ENCODE measurements at places on chromosomes 11 and 22.
A peak's percentile ranks its signal among the peaks of the same experiment; 100 is the strongest.

DNA sequence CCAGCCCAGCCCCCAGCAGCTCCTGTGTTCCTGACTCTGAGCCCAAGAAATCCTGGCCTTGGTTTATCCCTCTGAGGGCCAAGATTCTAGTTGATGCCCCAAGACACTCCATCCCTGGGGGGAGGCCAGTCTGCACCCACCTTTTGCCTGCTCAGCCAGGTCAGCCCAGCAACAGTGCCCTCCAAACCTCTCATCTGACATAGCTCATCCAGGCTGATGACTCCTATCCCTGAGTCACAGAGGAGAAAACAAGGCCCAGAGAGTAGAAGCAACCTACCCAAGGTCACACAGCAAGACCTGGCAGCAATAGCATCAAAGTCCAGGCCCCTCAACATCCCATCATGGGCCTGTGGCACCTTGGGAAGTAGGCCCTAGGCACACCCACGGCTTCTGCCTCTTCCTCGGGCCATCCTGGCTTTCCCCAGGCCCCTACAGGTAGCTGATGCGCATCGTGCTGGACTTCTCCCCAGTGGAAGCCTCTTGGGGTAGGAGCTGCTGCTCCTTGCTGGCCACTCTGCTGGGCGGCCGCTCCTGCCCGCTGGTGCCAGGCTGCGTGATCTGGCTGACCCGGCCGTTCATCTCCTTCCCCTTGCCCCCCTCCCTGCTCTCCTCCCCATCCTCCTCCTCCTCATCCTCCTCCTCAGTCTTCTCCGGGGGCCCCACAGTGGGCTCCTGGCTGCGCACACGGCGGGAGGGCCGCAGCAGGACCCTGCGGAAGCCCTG lies 6.0 kb downstream of the SSTR3 start:
- DNase-seq = no peak

DNA sequence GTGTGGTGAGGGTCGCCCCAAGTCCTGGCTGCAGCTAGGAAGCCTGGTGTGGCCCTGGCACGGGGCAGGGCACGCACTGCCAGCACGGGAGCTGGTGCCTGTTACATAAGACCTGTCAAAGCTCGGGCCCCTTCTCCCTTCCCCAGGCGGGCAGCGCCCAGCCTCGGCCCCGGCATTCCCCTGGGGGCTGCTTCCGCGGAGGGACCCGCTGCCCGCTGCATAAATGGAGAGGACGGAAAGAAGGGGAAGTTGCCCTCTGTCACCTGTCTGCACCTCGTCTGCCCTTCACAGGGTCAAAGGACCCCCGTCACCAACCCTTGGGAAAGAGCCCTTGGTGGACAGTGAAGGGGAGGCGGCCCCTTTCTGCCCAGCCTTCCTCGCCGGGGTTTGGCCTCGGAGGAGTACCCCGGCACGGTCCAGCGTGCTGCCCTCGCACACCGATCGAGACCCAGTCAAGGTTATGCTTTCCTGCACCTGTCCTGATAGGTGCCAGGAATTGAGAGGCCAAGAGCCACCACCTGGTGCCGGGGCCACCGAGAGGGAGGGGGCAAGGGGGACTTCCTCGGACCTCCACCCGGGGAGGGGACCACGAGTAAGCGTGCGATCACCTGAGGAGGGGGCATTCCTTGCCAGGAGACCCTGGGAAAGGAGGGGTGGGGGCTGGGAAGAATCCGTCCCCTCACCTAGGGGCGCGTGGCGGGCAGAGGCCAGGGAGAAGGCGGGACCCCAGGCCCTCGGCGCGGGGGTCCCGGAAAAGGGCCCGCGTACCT lies 16.8 kb upstream of the MFRP start:
- no peak for DNase-seq

DNA sequence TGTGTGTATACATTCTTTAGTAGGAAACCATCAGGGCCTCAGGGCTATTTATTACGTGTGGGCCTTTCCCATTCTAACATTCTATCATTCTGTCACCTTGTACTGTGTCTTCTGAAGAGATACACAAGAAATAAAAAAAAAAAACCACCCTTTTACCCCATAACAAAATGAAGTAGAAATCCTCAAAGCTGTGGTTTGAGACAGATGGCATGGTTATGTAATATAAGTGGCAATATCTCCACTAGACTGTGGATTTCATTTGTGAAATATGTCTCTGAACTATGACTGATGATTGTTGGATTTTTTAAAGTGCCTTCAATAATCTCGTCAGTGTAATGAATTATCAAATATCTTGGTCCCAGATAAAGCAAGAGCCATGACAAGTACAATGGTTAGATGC lies 150.0 kb upstream of the BLID start:
- no peak for DNase-seq

DNA sequence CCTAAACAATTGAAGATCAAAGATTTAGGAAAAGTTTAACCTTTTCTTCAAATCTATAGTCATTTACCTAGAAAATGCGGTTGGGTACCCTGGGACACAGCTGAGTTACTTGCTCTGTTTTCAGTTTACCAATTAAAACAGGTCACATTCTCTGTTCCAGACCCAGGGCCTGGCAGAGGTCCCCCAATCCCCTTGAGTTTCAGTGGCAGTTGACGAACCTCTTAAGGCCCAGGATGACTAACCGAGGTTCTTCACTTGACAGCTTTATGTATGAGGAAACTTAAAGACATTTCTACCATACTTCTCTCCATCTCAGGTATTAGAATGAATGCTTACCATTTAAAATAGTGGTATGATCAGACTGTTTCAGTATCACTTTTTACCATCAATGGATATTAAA lies 16.3 kb downstream of the LDHAL6A start:
- DNase-seq = no peak

DNA sequence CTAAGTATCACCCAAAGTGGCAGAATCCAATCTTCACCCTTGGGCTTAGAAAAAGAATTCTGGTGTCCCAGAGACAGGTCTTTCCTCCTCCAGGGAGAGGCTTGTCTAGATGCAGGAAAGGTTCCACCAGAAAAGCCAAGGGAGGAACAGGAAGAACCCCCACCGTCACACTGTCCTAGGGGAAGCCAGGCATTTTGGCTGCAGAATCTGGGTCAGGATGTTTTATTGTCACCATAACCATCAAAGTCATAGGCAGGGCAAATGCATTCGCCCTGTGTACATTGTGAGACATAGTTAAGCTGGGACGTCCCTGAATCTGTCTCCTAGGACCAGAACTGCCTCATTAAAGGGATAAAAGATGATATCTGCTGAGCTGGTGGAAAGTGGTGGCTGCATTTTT lies 590.5 kb downstream of the OPCML start:
- no peak for DNase-seq

DNA sequence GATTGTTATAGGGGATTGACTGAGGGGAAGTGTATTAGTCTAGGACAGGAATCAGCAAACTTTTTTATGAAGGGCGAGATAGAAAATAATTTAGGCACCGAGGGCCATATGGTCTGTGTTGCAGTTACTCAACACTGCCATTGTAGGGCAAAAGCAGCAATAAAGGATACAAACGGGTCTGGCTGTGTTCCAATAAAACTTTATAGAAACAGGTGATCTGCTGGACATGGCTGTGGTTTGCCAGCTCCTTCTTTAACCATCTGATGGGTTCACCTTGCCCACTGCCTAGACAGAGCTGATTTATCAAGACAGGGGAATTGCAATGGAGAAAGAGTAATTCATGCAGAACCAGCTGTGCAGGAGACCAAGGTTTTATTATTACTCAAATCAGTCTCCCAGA lies 20.0 kb downstream of the PRR5L start:
- no peak for DNase-seq

DNA sequence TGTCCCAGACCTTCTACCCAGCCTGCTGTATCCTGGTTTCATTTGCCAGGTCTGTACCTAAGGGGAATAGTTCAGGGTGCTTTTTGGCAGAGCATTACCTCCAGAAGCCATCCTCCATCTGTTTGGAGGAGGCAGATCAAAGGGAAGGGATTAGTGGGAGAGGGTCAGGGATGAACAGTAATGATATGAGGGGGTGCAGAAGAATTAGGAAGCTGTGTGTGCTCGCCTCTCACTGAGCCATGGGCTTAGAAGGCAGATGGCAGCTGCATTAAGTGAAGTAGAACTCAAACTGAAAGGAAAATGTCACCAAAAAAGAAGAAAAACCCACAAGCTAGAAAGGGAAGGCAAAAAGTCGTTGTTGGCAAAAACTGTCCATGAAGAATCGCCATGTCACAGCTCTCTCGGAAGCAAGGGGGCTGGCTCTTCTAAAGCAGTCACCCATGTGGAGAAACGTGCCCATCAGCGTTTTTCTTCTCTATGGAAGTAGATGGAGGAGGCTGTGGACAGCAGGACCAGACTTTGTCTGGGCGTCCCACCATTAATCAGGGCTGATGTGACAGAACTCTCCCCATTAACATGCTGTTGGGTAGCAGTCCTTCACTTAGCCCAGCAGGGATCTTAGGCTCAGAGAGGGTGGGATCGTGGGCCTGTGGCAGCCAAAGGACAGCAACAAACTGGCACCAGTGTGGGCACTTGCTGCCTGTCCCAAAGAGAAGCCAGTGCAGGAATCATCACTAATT lies 46.8 kb downstream of the CEP164 start:
- no peak for DNase-seq

- DNase-seq = no peak
These were observed 548.0 kb upstream of the LUZP2 start for GRCh38 chr11:23948851-23949250.

DNA sequence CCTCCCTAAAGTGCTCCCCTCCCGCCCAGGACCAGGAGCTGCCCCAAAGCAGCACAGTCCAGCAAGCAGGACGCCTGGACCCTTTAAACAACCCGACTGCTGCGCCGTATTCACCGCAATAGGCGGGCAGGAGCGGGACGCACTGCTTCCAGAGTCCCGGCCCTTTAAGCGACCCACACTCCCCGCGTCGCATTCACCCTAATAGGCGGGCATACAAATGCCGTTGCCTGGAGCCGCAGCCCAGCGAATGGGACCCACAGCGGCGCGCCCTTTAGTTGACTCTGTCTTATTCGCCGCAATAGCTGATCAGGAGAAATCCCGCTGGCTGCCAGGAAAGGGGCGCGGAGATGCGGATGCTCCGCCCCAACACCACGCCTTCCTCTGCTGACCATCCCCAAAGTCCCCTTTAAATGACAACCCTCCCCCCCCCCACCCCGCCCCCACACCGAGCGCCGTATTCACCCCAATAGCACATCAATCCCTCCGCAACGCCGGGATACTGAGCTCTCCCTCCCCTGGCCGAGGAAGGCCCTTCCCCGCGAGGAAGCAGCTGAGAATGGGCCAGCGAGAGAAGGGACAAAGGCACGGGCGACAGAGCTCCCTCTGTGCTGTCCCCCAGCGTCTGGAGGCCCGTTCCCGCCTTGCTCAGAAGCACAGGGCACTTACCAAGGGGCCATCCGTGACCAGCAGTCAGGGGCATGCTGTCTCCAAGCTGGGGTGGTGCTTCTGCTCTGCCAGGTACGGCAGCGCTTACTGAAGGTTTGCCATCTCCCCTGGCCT lies 4.7 kb downstream of the OSBPL5 start:
- no peak for DNase-seq

DNA sequence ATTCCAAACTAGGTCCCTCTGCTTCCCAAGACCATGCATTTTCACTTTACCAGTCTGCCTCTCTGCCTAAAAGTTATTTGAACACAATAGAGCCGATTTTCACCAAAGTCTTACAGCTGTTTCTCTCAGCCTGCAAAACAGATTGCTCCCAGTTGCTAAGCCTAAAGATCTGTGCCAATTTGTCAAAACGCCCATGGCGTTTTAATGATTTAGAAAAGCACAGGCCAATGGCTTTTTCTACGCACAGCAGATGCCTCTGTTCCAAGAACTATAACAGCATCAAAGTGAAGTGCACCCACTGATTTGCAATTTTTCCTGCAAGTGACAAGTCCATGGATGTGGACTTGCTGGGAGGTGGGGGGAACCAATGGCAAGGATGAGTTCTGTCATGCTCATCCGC lies 173.9 kb upstream of the SYN3 start:
- no peak for DNase-seq

- DNase-seq = no peak
These were observed 6.7 kb upstream of the MYBPC3 start for GRCh38 chr11:47359162-47359561.

DNA sequence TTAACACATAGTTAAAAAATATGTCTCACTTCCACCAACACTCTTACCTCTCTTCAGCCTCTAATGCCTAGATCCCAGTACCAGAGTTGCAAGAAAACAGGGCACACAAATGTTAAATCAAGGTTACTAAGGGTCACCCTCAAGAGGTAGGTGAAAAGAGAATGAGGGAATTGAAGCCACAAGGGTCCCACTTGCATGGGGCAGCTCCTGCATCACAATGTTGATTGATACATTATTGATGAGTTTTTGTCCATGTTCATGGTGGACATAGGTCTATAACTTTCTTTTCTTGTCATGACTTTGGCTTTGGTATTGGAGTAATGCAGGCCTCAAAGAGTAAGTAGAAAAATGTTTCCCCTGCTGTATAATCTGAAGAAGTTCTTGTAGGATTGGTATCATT lies 46.0 kb upstream of the IGLL5 start:
- DNase-seq = no peak

GRCh38 chr11:116693102-116693570 lies 79.7 kb downstream of the BUD13 start:
- DNase-seq = no peak

DNA sequence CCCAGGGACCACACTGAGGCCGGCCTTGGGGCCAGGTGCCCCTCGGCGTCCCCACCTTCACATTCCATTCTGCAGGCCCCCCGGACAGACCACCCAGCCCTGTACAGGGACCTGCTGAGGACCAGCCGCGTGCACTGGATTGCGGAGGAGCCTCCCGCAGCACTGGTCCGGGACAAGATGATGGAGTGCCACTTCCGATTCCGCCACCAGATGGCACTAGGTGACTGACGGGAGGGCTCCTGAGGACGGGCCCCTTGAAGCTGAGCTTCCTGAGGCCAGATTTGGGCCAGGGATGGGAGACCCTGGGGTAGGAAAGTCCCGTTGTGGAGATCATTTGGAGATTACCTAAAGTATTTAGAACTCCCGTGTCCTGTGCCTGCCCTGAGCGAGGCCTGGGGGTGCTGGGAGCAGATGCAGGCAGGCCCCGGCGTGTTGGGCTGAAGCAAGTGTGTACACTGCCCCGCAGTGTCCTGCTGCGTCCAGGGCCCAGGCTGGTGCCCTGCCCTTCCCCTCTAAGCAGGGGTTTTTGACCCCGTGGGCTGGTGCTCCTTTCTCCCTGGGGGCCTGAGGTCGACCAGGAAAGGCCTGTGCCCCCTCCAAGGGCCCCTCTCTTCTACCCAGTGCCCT lies 20.0 kb downstream of the TRMU start:
- DNase-seq = peak; percentile 66

GRCh38 chr11:72352859-72353551 lies 81.3 kb downstream of the CLPB start:
- peak; percentile 44 for DNase-seq

DNA sequence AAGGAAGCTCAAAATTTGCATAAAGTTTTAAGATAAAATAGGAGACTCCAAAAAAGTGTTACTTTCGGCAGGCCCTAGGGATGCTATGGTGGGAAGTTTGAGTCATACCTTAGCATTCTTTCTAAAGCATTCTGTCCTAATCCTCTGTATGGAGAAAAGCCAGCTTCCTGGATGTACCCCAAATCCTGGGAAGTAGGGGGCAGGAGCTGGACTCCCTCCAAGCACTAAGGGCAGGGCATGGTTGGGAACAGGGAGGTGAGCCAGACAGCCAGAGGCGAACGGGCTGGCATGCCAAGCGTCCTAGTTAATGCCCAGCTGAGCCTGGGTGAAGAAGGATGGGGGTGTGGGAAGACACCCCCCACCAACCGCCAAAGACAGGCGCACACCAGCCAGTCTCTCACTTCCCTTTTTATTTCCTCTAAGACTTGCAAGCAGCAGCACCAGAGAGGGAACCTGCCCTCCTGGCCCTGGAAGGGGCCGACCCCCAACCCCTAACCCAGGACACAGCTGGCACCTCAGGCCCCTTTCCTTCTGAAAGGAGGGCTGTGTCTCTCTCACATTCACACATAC lies 23.9 kb downstream of the RTN4RL2 start:
- DNase-seq = no peak

- DNase-seq = no peak
These were observed 1.8 kb upstream of the GDPD4 start for GRCh38 chr11:77303328-77303727.

Data from K562 (cell line).